CD4-positive, alpha-beta T cell treated with Interleukin-6 for 4 hours (primary cell): ENCODE measurements at places on chromosomes 3 and 15.

GRCh38 chr3:108333961-108334360 is 37.6 kb downstream of the HHLA2 start:
- DNase-seq: no peak

DNA sequence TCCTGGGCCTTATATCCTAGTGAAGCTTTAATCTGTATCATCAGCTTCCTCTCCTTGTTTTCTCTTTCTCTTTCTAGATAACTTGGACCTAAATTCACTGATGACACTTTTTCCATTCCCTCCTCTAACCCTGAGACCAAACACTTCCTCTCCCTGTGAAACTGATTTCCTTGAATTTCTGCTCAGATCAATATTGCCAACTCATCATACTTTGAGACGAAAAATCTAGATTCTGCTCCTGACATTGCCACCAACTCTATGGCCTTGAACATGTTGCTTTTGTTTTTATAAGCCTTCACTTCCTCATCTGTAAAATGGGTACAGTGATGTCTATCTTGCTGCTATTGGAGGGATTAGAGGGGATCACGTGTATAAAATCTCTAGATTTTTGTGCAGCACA is 42.7 kb upstream of the RASGRF1 start:
- DNase-seq: no peak

- no peak for DNase-seq
Observed at GRCh38 chr3:114418724-114419543, 125.1 kb downstream of the TIGIT start.

GRCh38 chr15:95550702-95551101 is 779.8 kb upstream of the NR2F2 start:
- no peak for DNase-seq
